Coronary artery (tissue), 2 donors: ENCODE measurements at places on chromosomes 12 and 14.

GRCh38 chr14:34678735-34679134 is 35.7 kb downstream of the CFL2 start:
- DNase-seq: no peak

GRCh38 chr14:70006699-70007098 is 127.5 kb downstream of the SMOC1 start:
- no peak for DNase-seq

- no peak for DNase-seq
Observed at GRCh38 chr12:46555406-46555852, 182.9 kb upstream of the SLC38A2 start.

GRCh38 chr12:75751769-75752471 is 240.5 kb upstream of the KRR1 start:
- no peak for DNase-seq

GRCh38 chr14:95163132-95163531 is 5.8 kb upstream of the DICER1 start:
- no peak for DNase-seq

GRCh38 chr12:124045671-124046455 is 72.8 kb downstream of the ZNF664 start:
- DNase-seq: no peak

DNA sequence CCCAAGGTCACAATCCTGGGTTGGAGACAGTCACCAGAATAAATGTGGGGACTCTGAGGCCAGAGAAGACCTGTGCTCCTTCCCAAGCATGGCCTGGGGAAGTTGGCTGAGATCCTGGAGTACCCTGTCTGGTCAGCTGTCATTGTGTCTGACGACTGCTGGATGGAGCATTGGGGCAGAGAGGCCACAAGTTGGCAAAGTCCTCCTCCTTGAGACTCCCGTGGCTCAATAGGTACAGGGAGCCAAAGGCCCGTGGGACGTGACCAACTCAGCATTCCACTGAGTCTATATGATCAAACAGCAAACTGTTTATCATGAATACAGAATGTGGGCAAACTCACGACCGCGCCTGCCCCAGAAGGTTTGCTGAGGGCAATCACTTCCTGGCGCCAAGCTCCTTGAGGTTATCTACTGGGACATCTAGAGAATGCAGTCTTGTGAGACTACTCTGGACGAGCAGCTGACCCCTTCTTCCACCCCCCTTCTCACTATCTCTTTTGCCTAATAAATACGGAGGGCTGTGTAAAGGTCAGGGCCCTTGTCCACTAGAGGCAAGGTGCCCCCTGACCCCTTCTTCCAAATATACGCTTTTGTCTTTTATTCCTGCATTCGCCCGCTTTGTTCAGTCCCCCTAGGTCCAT is 14.3 kb upstream of the SLC10A1 start:
- DNase-seq: no peak
